AG09319 (cell line): ENCODE measurements at places on chromosomes 3 and 15.

- DNase-seq = no peak
Measured at GRCh38 chr3:28267984-28268849, 26.8 kb downstream of the CMC1 start.

- DNase-seq = no peak
Measured at GRCh38 chr15:84631706-84632272, 22.3 kb downstream of the WDR73 start.

- DNase-seq = no peak
Measured at GRCh38 chr15:48467801-48468200, 136.6 kb downstream of the DUT start.

GRCh38 chr15:22253676-22254408, 173.5 kb downstream of the OR4M2 start:
- DNase-seq = no peak

DNA sequence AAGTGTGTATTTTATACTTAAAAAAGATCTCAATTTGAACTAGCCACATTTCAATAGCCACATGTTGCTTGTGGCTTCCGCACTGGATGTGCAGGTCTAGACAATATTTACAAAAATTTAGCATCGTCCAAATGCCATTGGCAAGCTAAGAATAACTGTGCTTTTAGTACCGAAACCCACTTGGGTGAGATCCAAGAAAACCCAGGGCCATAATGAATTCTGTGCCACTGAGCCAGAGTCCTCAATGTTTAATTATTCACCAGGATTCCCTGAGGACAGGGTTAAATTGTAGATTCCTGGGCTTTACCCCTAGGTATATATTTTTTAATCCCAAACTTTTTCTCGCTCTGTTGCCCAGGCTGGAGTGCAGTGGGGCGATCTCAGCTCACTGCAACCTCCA, 22.9 kb upstream of the PTPRG start:
- DNase-seq = no peak

GRCh38 chr3:127694467-127695215, 21.9 kb downstream of the ABTB1 start:
- no peak for DNase-seq

- peak; percentile 85 for DNase-seq
Measured at GRCh38 chr15:74053941-74054529, 28.3 kb downstream of the GOLGA6A start.

DNA sequence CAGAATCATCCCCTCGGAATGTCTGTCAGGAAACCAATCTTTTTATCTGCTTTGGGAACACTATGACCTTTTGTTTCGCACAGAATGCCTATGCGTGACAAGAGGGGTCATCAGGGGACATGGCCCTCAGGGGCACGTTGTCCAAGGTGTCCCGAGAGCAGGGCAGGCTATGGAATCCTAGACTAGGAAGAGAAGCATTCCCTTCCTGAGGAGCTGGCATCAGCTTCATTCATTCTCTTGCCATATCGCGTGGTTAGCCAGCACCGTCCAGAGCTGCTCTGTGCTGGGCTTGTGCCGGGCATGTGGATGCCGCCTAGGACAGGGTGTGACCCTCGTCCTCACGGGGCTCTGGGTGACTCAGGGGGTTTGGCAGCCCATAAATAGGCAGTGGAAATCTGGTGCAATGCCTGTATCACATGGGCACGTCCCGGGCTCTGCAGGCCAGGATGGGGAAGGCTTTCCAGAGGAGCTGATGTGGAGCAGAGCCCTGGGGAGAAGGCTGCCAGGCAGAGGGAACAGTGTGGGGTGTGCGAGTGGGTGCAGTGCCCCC, 117.8 kb downstream of the TMEM266 start:
- DNase-seq = peak; percentile 48

DNA sequence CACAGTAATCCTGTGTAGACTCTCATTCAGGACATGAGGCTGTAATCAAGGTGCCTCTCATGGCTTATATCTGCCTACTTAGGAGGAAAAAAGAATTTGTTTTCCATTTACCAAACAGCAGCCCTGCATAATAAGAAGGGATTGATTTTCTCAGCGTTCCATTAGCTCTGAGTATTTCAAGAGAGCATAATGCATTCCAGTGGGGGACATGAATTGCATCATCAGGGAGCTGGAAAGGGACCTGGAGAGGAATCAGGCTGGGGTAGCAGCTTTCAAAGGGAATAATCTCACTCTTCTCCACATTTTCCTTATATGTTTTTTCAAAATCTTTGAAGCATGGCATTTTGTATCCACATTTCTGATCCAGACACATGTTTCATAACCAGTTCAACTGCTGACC, 150.6 kb upstream of the ANKRD28 start:
- no peak for DNase-seq

DNA sequence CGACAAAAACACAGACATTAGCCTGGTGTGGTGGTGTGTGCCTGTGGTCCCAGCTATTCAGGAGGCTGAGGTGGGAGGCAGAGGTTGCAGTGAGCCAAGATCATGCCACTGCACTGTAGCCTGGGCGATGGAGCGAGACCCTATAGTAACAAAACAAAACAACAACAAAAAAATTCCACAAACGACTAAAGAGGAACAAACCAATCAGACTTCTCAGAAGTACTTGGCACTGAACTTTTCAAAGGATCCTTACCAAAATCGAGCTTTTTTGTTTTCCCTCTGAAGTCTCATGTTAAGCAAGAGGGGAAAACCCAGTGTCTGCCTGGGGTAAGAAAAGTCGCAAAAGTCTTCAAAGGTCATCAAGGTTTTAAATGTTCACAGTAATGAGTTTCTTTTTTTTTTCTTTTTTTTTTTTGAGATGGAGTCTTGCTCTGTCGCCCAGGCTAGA, 30.1 kb upstream of the TFRC start:
- DNase-seq = no peak

DNA sequence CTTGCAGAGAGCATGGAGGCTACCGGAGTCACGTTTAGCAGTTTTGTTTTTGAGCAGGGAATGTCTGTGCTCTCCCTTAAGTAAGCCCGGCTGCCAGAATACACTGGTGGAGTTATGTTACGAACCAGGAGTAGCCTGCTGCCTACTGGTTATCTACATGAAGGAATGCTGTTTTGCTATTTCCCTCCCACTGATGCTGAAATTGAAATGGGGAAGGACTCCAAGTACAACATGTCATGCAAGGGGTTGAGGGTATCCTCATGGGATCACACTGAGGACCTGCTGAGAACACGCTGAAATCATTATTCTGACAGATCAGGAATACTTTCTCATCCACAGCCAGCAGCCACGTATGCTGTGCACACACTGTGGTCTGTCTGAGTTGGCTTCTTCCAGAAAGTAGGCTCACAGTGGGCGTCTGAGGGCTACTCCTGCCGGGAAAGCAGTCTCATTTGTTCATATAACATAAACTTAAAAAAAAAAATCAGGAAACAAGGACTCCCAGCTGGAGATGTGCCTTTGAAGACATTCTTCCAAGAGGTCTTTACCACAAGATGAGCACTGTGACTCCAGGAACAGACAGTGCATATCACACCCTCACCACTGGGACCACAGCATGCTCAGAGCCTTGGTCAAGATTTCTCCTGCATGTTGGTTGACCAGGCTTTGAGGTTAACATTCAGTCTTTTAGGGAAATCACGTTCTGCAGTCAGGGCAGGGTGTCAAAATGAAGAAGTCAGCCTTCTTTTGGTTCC, 300.4 kb upstream of the RASGRP1 start:
- peak; percentile 96 for DNase-seq

- DNase-seq = no peak
Measured at GRCh38 chr15:51331141-51331540, 7.3 kb downstream of the CYP19A1 start.

DNA sequence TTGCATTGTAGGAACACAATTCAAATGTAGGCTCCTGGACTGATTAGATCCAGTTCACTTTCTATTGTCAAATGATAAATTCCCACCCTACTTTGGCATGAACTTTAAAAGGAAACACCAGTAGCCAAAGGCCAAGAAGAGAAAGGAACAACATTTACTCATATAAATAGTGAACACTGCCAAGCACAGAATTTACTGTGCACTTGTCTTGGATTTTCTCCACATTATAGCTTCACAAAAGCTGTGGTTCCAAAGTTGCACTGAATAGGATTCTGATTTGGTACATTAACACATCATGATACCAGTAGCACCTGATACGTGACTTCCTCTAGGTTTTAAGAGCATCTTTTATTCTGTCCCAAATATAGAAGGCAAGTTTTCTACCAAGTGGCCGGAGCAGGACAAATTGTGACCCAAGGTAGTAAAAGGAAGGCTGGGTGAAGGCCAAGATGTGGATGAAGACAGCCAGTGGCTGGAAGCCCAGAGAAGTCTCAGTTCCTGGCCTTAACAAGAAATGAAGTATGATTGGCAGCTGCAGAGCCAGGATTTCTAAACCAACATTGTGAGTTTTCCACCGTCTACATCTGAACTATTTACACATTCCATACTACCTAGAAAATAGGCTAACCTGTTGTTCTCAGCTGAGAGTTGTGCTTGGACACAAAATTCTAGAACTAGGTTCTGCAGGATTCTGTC, 206.7 kb downstream of the THRB start:
- no peak for DNase-seq

GRCh38 chr3:191944835-191945234, 483.9 kb downstream of the PYDC2 start:
- no peak for DNase-seq

DNA sequence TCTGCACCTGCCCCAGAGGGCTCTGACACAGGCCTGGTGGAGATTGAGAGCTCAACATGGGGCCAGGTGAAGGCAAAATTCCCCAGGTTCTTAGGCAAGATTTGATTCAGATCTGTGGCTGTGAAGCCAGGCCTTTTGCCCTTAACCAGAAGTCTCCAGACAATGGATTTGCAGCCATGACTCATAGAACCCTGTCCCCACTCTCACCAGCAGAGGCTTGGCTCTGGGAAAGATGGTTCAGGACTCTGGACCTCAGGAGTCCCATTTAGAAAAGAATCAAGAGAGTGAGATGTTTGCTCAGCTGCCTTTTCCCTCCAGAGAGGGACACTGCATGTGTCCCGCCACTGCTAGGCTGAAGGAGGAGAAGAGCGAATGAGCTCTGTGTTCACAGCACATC, 361.4 kb upstream of the ICE2 start:
- no peak for DNase-seq

DNA sequence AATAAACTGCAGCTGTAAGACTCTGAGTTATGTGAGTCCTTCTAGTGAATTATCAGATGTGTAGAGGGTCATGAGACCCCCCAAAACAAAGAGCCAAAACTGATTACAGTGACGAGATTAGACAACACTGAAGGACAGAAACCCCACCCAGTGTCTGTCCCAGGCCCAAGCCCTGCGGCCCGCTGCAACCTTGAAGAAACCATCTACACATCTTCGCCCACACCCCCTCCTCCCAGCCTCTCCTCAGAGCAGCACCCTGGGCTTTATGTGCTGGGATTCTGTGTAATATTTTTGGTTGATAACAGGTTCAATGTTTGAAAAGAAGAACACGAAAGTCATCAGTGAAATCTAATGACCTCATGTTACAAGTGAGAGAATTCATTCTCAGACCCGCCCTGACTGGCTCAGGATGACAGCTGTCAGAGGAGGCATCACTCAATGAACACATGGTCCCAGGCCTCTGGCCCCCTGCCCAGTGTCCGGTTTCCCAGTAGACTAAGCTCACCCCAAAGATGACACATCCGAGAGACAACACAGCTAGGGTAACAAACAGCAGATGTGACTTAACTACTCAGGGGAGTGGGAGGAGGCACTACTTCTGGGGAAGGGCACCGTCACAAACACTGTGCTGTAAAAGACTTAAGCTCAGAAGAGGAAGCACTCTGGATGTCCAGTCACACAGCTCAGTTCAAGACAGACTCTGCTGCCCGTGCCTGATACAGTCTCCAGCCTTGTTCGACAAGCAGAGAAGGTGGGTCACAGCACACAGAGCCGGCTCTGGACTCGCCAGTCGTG, 48.9 kb downstream of the NIPA2 start:
- DNase-seq = no peak

GRCh38 chr3:172646439-172647015, 64.3 kb downstream of the NCEH1 start:
- DNase-seq = no peak

GRCh38 chr15:50144341-50145120, 25.5 kb upstream of the ATP8B4 start:
- DNase-seq = no peak

DNA sequence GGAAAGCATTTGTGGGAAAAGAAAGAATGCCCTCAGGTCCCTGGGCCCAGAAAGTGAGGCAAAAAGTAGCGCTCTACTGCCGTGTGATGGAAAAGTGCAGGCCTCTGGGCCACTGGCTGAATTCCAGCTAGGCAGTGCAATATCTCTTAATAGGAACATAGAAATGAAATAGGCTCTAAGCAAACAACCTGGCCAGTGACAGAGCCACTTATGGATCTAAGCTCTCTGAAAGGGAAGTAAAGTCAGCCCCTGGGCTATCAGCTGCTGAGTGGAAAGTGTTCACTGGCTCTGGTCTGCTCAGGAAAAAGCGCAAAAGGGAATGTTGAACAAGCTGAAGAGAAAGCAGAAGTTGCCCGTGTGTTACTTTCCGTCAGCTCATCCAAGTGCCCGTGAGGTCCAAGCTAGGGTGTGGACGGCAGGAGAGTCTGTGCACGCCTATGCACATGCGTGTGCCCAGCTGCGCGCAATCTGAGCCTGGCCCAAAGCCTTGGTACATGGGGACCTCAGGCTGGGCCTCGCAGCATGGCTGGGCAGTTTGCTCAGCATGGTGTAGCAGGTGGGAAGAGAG, 74.0 kb upstream of the RAD18 start:
- DNase-seq = no peak

DNA sequence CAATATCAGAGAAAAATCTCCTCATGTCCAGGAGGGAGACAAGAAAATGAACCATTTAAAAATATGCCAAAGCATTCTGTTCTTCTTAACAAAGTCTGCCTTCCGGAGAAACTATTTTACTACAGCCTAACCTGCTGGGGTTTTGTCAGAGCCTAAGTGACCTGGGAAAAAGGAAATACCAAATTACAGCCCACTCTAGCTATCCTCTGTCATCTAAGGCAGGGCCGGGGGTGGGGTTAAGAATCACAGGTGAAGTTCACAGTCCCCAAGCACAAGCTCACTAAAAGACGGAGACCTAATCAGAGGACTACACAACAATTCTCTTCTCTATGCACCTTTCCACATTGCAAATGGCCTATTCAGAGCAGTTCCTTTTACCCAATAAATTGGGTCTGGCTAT, 116.6 kb downstream of the TRIM42 start:
- DNase-seq = no peak

DNA sequence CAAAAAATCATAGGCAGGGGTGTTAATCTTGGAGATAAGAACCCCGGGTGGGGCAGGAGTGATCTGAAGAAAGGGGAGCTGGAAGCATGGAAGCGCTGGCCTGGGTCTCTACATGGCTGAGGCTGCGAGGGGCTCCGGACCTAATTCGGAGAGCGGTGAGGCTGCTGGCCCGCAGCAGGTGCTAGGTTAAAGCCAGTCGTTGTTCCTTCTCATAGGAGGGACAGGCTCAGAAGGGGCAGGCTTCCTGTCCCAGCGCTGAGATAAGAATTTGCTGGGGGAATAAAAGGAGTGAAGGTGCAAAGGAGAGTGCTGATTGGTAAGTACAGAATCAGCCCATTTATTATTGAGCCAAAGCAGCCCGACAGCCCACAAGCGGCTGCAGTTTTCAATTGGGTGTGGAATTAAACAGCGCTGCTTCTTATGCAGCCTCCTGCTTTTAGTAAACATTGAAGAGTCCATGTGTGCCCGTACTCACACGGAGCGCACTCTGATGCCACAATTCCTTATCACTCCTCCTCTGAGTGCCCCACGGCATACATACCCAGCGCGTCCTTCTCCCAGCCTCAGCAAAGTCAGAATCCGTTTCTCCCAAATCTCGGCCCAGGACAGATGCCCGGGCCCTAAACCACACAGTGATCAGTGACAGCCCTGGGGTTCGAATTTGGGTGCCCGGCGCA, 17.1 kb downstream of the CHST13 start:
- no peak for DNase-seq

GRCh38 chr3:53166781-53167291, 5.8 kb downstream of the PRKCD start:
- peak; percentile 27 for DNase-seq
